ENCODE measurements at places on chromosomes 6 and 20. TPM values are rescaled to one million over a fixed set of nuclear protein-coding genes. Genes with fewer than 3 reads are reported as not detected.

RAET1L gene
- total RNA-seq: not detected

ESF1 gene
- total RNA-seq: 21.0 TPM

CTNNBL1 gene
- total RNA-seq: 30.7 TPM

RRAGD gene
- 57.0 TPM for total RNA-seq

HCRTR2 gene
- 14.1 TPM for total RNA-seq

BPIFB4 gene
- total RNA-seq: not detected

C2 gene
- 3.1 TPM for total RNA-seq

TP53TG5 gene
- total RNA-seq: 1.9 TPM

HUS1B gene
- total RNA-seq: 8.8 TPM

IL22RA2 gene
- not detected for total RNA-seq

AKAP7 gene
- total RNA-seq: 90.1 TPM

SAMD10 gene
- total RNA-seq: 10.0 TPM

RBL1 gene
- 25.0 TPM for total RNA-seq

LCA5 gene
- 14.7 TPM for total RNA-seq

VWA7 gene
- 0.31 TPM for total RNA-seq

SIRPB1 gene
- total RNA-seq: 1.3 TPM

TSPYL1 gene
- total RNA-seq: 108 TPM

FAM83C gene
- not detected for total RNA-seq

NRN1 gene
- total RNA-seq: 13.1 TPM

OLIG3 gene
- total RNA-seq: not detected

THEMIS gene
- 0.31 TPM for total RNA-seq

NR2E1 gene
- 13.5 TPM for total RNA-seq

CALHM6 gene
- total RNA-seq: not detected

PI3 gene
- not detected for total RNA-seq

TOP1 gene
- 32.9 TPM for total RNA-seq

TPBG gene
- total RNA-seq: 2.2 TPM

SYCP2L gene
- total RNA-seq: 11.9 TPM

HTR1B gene
- total RNA-seq: 1.9 TPM

HLA-DQB2 gene
- total RNA-seq: not detected

MUCL3 gene
- total RNA-seq: not detected

CTCFL gene
- total RNA-seq: not detected

ALDH5A1 gene
- total RNA-seq: 13.5 TPM

GTSF1L gene
- total RNA-seq: not detected

ME1 gene
- total RNA-seq: 2.2 TPM

VGLL2 gene
- total RNA-seq: not detected

DHX16 gene
- total RNA-seq: 22.5 TPM

ARMH2 gene
- not detected for total RNA-seq

RCAN2 gene
- total RNA-seq: 7.5 TPM

ULBP1 gene
- total RNA-seq: 1.9 TPM

BPIFA3 gene
- not detected for total RNA-seq

KCNK16 gene
- total RNA-seq: not detected

MCHR2 gene
- 8.5 TPM for total RNA-seq

COL20A1 gene
- 5.0 TPM for total RNA-seq

CFB gene
- 1.9 TPM for total RNA-seq

PARD6B gene
- total RNA-seq: 9.4 TPM

Data from parietal lobe (tissue), 2 donors.